T-helper 22 cell (primary cell): ENCODE measurements at places on chromosomes 7 and 10.

GRCh38 chr7:28533267-28533666 is 120.9 kb downstream of the CREB5 start:
- DNase-seq: no peak

DNA sequence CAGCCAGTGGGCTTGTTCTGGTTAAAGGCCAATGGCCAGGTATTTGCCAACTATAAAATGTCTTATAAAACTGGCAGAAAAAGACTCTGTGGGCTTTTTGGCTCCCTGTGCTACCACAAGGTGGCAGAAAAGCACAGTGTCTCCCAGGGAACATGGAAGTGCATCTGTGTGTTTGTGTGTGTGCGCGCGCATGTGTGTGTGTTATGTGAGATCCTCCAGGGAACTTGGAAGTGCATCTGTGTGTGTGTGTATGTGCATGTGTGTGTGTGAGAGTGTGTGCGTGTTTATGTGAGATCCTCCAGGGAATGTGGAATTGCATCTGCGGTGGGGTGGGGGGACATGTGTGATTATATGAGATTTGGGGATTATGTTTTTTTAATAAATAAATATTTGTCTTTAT is 30.2 kb upstream of the ABI1 start:
- DNase-seq: no peak

DNA sequence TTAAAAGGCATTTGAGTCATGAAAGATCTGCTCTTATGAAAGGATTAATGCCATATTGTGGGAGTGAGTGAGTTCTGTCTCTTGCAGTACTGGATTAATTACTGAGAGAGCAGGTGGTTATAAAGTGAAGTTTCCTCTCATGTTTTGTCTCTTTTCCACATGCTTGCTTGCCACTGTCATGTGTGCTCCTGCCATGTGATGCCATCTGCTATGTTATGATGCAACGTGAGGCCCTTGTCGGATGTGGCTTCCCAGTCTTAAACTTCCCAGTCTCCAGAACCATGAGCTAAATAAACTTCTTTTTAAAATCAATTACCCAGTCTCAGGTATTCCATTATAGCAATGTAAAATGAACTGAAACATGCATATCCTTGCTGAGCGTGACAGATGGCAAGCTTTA is 22.7 kb upstream of the TCTN3 start:
- DNase-seq: no peak

DNA sequence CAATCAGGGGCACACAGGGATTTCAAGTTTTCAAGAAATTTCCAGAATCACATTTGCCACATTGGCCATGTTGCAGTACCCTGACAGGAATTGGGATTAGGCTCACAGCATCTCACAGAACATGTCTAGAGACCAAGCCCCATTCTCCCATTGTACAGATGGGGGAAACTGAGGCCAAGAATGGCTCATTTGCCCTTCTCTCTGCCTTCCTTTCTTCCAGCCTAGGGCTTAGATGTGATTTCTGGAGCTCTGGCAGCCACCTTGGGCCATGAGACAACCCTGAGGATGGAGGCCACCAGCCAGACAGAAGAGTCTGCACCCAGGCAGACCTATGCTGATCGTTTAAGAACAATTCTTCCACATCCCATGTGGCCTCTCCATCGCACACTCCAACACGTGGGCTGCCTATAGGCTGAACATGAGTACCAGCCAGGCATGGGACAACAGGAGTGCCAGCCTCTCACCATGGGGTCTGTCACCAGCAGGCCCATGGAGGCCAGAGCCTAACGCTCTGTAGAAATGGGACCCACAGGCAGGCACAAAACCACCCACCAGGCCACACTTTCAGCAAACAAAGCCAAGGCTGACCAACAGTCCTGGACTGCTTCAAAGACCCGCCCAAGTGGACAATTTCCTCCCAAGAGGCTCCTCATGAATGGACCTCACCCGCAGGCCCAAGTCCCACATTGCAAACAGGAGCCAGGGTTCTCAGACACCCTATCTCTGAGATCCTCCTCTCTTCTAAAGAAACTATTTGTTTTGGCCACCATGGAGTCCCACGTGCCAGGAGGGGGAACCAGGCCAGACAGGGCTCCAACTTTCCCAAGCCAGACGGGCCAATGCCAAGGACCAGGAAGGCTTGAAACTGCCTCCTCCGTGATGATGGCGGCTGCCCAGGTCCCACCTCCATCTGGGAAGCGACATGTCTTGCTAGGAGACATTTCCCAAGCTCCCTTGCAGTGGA is 20.7 kb downstream of the PDGFA start:
- DNase-seq: no peak

GRCh38 chr10:78458983-78459638 is 425.4 kb downstream of the RPS24 start:
- DNase-seq: no peak

DNA sequence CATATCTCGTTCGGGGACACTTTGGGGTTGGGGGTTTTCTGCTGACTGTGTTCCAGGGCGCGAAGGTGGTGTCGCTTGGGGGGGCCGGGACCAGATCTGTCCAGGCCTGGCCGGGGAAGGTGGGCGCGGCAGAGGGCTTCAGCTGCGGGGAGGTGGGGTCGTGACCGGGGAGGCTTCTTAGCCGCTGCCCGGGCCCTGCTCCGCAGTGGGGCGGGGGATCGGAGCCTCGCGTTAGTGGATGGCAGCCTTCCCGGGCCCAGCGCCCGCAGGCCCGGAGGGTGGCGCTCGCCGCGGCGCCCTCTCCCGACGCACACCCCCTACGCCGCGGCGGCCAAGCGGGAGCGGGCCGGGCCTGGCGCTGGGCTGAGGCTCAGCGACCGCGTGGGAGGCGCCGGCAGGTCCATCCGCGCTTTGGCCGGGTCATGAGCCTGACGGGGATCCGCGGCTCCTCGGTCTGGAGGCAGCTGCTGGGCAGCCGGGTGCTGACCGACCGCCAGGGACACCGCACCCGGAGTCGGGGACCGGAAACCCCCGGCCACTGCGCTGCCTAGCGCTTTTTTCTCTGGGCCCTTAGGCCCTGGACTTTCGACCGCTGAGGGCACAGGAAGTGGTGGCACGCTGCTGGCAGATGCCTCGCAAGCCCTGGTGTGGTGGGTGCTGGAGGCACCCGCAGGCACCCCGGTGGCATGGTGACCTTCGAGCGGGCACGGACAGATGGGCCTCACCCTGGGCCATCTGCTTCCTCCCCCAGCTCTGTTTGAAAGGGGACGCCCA is 1.2 kb downstream of the AGAP3 start:
- DNase-seq: no peak

DNA sequence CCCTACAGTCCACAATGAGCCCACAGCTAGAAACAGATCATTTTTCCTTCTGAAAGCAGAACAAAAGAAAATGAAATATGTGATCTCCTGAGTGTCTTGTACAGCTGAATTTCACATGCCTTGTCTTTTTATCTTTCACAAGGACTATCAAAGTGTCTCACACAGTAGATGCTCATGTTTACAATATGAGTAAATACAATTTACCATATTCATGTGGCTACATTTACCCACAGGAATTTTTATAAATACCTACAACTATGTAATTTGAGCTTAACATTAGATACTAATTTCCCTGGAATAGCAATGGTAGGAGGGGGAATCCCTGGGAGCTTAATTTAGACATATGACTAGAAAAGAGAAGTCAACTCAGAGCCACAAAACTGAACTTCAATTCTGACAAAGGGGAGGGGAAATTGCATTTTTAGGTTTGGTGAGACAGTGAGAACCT is 186.2 kb downstream of the MACC1 start:
- DNase-seq: no peak

- DNase-seq: peak; percentile 49
Measured at GRCh38 chr7:36287371-36288241, 102.1 kb upstream of the ANLN start.

DNA sequence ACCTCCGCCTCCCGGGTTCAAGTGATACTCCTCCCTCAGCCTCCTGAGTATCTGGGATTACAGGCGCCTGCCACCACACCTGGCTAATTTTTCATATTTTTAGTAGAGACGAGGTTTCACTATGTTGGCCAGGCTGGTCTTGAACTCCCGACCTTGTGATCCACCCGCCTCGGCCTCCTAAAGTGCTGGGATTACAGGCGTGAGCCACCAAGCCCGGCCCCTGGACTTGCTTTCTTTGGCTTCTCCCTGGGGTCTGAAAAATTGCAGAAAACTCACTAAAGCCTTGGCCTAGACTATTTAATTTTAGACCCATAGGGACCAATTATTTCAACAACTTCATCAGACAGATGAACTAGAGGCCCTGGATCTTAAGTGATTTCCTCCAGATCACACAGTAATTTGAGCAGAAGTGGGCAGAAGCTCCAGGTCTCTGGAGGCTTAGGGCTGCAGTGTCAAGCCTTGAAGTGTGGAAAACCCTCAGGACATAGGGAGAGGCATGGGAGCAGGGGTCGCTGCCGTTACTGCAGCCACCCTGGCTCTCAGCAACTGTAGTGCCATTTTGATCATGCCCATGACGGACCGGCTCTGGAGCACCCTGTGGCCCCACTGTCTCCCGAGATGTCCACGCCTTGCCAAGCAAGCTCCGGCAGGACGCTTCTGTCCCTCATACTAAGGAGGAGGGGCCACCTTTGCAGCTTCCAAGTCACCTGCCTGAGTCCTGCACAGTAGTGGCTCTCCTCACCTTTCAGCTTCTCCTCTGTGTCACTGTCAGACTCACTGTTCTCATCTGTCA is 72.4 kb downstream of the DENND2A start:
- no peak for DNase-seq

GRCh38 chr10:6185039-6185716 is 17.6 kb upstream of the PFKFB3 start:
- no peak for DNase-seq

GRCh38 chr7:17983221-17984062 is 43.1 kb upstream of the SNX13 start:
- no peak for DNase-seq

DNA sequence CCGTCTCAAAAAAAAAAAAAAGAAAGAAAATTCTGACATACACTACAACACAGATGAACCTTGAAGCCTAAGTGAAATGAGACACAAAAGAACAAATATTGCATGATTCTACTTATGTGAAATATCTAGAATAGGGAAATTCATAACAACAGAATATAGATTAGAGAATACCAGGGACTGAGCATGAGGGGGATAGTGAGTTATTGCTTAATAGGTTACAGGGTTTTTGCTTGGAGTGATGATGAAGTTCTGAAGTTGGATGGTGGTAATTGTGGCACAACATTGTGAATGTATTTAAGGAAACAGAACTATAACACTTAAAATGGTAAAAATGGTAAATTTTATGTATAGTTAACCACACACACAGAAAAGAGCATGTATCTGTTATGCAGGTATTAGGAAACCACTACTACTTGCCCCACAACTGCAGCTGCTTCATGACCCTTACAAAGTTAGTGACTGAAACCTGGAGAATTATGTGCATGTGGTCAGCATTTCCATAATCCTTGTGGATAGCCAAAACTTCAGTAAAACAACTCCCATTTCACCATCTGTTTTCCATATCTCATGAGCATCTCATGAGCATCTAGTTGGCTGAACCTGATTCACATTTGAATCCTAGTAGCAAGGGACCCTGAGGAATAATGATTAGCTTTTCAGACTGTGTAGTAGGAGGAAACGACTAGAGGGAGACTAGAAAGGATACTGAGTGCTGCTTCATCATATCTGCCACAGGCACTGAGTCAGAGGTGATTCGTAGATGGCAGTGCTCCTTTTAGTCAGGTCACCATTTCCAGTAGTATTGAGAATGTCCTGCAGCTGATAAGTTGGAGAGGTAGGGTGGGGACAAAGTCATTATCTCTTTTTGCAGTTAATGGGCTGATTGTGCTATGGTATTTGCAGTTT is 26.3 kb downstream of the SAMD8 start:
- DNase-seq: no peak

- DNase-seq: no peak
Measured at GRCh38 chr10:27844223-27844622, 98.6 kb upstream of the MKX start.

DNA sequence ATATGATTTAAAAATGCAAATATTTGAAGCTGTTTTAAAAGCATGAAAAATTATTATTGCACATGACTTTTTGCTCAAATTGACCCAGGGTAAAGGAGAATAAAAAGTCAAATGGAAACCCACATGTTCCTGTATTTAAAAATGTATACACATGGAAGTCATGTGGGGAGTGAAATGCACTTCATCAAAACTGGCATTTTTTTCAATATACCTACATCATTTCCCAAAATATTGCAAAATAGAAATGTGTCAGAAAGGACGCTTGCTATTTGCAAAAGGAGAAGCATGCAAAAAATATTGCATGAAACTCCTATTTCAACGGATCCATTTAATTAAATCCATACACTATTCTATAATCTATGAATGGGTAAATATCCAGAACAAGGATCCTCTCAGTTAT is 117.0 kb downstream of the POU6F2 start:
- DNase-seq: no peak

GRCh38 chr7:127818306-127818705 is 166.3 kb downstream of the SND1 start:
- DNase-seq: no peak

GRCh38 chr7:66296557-66296956 is 91.4 kb downstream of the TPST1 start:
- no peak for DNase-seq

DNA sequence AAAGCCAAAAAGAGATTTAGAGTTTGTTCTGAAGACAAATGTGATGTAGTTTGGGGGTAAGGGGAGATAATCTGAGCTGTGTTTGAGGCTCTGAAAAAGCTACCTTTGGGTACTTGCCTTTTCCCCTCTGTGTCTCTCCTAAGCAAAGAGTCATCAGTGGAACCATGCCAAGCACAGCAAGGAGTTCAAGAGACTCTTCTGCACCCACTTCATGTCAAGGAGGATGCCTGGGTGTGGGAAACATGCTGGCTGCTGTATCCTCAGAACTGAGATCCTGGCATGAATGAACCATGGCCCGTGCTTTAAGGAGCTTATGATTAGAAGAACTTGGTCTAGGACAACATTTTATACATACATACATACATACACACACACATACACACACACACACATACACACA is 142.9 kb downstream of the NOC3L start:
- no peak for DNase-seq

DNA sequence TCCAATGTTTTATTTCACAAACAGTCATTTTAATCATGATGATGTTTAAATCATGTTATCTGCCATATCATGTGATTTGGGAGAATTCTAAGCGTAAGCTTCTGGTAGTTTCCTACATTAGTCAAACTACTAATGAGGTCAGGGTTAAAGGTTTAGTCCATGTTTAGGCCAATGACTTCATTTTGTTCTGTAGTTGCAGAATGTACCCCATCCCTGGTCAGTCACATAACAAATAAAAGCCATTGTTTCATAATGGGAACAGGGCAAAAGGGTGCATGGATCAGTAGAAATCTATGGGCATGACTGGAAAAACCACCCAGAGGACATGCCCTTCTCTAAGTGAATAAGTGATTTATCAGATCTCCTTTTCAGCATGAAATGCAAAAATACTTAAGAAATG is 138.4 kb upstream of the ABCB5 start:
- no peak for DNase-seq
